Activated CD4-positive, alpha-beta T cell treated with anti-CD3 and anti-CD28 coated beads, Interleukin-2, amount 50 U/mL, for 24 hours (primary cell): ENCODE measurements at places on chromosomes 7 and 10.

GRCh38 chr10:45265996-45266395 lies 49.4 kb downstream of the OR13A1 start:
- DNase-seq: no peak

DNA sequence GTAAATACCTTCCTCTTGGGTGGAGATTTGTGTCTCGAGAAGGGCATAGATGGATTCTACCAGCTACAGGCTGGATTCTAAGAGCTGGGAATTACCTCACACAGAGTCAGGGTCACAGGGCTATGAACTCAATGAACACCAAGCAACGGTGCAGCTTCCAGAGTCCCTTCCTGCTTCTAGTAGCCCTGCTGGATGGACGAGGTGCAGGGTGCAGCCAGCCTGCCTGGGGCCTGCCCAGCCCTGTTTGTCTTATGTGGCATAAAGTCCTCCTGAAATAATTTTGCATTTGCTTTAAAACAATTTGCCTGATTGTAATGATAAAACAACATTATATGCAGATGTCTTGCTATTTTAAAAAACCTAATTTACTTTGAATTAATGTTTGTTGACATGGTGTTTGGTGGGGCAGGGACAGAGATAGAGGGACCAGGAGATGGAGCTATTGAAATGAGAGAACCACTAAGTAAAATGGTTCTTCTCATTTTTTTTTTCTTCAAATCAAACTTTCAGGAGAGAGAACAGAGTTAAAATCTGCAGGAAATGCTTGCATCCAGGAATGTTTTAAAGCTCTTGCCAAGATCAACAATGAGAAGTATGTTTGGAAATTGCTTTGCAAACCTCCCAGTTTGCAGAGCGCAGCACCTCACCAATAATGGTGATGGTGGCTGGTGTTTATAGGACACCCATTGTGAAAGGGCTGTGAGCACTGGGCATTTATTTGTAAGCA lies 305.4 kb upstream of the PODXL start:
- DNase-seq: no peak

DNA sequence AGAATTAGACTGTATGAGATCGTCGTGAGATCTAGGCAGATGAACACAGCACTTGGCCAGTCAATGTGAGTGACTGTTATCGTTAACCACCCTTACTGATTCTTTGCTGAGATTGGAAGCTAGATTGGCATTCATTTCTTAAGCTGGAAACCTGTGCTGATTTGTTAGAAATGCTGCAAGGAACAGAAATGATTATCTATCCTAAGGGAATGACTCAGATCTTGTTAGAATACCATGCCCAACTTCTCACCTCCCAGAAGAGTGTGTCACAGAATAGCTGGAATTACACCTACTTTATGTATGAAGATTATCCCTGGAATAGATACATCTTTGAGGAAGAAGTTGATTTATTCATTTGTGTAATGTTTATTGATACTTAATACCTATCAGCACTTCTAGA lies 275.2 kb downstream of the AUTS2 start:
- DNase-seq: no peak

DNA sequence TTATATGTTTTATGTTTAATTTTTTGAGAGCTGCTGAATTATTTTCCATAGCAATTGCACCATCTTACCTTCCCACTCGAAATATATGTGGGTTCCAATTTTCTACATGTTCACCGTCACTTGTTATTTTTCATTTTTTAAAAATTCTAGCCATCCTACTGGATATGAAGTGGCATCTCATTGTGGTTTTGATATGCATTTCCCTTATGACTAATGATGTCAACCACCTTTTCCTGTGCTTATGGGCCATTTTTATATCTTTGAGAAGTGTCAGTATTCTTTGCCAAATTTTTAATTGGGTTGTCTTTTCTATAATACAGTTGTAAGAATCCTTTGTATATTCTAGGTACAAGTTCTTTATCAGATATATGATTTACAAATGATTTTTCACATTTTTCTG lies 27.8 kb downstream of the NHLRC2 start:
- DNase-seq: no peak

DNA sequence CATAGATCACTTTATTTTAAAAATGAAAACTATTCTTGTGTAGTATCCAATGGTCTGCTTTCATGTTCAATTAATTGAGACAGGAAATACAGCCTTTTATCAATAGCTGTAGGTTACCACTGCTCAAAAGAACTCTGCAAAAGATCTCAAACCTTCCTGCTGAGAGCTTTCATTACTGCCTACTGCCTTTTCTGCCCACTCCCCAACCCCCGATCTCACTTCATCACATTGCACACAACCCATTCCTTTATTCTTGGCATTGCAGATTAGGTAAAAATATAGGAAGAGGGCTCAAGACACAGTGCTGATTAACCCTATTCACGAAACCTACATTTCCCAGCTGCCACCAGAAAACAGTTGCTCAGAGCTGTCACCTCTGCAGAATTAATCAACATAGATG lies 171.4 kb downstream of the BTAF1 start:
- no peak for DNase-seq

- no peak for DNase-seq
Observed at GRCh38 chr10:18463673-18464211, 187.6 kb downstream of the NSUN6 start.

DNA sequence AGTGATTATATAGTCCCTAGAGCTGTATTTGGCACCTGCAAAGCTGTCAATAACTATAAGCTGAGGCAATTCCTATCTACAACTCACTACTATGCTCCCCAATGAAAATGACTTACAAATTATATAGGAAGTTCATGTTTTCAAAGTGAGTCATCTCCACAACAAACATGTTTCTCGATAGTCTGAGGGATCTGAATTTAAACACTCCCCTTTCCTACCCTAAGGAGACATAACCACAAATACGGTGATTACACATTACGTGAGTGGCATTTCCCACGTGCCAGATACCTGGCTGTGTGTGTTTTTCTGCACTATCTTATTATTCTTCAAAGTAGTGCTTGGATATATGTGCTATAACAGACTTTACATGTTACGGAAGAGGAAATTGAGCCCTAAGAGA lies 122.5 kb upstream of the C1QL3 start:
- DNase-seq: no peak

DNA sequence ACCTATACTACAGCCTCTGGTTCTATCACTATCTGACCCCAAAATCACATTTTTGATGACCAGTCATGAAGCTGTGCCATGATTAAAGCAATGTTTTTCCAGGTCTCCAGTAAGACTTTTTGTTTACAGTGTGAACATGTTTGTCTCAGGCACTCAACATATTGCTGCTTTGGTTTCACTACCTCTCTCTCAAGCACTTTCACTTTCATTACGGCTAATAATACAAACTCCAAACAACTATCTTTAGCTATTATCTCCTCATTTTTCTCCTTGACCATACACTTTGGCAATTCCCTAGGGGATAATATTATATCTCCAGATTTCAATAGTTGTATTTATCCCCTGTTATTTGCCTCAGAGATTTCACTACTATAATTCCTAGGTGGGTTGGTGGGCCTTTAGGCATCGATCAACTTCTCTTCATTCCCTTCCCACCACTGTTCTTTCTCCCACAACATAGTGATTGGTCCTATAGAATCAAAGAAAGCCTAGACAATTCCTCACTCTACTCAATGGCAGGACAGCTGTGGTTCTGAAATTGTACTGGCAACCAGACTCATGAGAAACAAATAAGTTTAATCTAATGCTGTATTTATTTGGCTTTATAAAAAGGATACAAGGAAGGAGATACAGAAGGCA lies 261.4 kb upstream of the ZWINT start:
- no peak for DNase-seq

GRCh38 chr7:132276976-132277725 lies 299.1 kb downstream of the PLXNA4 start:
- DNase-seq: no peak

DNA sequence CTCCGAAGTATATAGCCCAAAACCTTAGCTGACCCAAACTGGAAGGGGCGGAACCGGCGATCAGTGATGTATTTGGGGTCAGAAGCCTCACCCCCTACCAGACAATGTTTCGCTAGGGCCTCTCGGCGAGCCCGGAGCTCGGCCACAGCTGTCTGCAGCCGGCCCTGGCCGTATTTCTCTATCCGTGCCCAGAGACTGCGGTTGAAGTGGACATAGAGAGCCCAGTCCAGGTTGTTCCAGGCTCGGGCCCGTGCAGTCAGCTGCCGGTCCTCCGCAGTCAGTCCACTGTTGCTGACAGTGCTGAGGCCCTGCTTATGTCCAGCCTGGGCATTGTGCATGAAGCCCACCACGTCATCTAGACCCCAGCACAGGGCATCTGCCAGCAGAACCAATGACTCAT lies 1.5 kb upstream of the TRAPPC14 start:
- no peak for DNase-seq

- no peak for DNase-seq
Observed at GRCh38 chr7:47337531-47337930, 244.4 kb downstream of the TNS3 start.

GRCh38 chr10:117223693-117224430 lies 17.1 kb upstream of the SLC18A2 start:
- no peak for DNase-seq

GRCh38 chr7:98051118-98051744 lies 55.4 kb upstream of the LMTK2 start:
- peak; percentile 9 for DNase-seq

GRCh38 chr10:11145495-11145855 lies 127.8 kb downstream of the CELF2 start:
- DNase-seq: no peak

GRCh38 chr7:10793995-10794775 lies 179.5 kb upstream of the PHF14 start:
- no peak for DNase-seq
